ENCODE measurements at places on chromosomes 12 and 14. TPM values are rescaled to one million over a fixed set of nuclear protein-coding genes. Genes with fewer than 3 reads are reported as not detected.
A peak's percentile ranks its signal among the peaks of the same experiment; 100 is the strongest.

CBX5 gene
- total RNA-seq, result 14.6 TPM

GRCh38 chr12:65902500-65902899 lies 78.2 kb downstream of the HMGA2 start:
- DNase-seq, result no peak

DNA sequence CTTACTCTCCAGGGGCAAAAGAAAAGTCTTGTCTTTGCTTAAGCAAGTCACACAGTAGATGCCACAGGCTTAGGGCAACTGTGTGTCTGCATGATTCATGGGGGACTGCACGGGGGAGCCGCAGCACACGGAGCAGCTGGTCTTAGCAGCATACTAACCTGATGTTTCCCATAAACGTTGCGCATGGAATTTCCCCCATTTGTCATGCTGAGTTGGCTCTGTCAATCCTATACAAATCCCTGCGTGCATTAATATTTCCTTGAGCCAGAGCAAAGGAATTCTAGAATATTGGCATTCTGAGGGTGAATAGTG lies 71.2 kb downstream of the SAMD4A start:
- DNase-seq, result peak; percentile 97

DNA sequence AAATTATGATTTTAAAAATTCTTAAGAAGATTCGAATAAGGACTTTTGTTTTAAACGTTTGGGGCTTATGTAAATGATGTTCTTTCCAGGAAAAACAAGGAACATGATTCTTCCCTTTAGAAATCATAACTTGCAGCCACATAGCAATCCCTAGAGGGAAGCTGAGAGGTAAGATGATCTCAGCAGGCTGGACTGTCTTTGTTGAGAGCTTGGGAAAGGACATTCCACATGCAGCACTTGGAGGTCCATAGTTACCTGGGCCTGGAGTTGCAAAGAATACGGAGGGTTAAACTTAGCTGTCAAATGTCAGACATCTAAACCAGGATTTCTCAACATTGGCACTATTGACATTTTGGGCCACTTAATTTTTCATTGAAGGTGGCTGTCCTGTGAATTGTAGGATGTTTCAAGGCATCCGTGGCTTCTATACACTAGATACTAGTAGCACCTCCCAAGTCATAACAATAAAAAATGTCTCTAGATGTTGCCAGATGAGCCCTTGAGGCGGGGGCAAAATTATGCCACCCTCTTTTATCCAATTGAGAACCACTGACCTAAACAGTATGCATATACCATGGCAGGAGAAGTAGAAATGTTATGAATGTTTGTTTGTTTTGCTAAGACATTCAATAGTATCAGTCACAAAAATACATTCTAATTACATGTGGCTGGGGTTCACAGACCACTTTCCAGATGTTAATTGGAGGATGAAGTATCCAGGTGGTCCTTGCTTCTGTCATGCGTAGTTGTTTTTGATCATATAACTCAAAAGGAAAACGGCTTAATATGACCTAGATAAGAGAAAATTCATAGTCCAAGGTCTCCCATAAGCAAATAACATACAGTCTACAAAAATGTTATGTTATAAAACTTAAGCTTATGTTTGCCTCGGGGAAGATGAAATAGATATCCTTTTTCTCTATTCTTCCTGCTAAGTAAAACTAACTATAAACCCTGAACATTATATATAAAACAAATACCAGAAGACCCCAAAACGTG lies 30.5 kb downstream of the TTC6 start:
- DNase-seq, result no peak

SMIM41 gene
- not detected for total RNA-seq

DNA sequence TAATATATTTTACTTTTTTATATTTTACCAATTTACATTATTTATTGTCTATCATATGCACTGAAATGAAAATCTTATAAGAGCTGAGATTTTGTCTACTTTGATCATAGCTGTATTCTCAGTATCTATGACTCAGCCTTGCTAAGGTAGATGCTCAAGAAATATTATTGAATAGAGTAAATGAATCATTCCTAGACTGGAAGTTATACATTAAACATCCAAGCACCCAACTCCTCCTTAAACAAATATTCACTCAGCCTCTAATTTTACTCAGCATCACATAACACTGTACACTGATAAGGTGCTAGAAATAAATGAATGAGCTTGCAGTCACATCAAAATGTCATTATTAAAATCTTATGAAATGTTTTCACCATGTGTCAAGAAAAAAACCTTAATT lies 1424.9 kb downstream of the LRFN5 start:
- DNase-seq, result peak; percentile 50

GRCh38 chr12:68636268-68636667 lies 25.6 kb downstream of the RAP1B start:
- peak; percentile 53 for DNase-seq

MAP1LC3B2 gene
- not detected for total RNA-seq
